ENCODE measurements at places on chromosomes 6 and 20. TPM values are rescaled to one million over a fixed set of nuclear protein-coding genes. Genes with fewer than 3 reads are reported as not detected.

The ISM1 gene
- 0.93 TPM for total RNA-seq

DNA sequence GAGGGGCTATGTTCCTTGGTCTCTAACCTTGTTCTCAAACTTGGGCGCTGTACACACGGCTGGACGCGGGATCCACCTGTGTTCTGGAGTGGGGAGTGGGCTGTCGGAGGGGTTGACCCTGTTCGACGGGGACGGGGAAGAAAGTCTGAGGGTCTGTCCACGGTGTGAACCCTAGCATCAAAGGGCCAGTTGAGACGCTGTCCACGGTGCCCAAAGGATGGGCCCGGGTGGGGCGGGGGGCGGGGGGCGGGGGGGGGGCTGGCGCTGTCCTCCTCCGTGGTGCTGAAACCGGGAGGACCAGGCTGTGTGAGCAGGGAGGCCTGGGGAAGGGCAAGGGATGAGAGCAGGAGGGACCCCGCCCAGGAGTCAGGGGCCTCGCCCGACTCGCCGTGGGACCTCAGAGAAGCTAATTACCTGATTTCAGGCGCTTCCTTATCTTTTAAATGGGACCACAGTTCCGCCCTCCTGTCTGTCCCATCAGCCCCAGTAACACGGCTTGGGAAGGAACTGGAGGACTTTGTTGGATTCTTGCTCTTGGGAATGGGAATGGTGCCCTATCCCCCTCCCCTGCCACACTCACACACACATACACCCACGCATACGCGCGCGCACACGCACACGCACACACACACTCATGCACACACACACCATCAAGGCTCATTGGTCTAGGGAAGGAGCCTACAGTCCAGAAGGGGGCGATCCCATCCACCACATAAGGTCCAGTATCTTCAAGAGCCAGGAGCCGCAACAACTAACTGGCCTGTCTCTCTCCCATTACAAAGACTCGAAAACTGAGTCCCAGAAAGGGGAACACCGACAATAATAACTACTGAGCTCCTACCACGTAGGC, 1.0 kb upstream of the VSTM2L start:
- peak; percentile 91 for DNase-seq
- H3K4me1 ChIP-seq, result no peaks in the 10 kb centered on the region
- H3K36me3 ChIP-seq, result no peaks in the 10 kb centered on the region
- H3K27ac ChIP-seq, result no peak overlapping the region

DNA sequence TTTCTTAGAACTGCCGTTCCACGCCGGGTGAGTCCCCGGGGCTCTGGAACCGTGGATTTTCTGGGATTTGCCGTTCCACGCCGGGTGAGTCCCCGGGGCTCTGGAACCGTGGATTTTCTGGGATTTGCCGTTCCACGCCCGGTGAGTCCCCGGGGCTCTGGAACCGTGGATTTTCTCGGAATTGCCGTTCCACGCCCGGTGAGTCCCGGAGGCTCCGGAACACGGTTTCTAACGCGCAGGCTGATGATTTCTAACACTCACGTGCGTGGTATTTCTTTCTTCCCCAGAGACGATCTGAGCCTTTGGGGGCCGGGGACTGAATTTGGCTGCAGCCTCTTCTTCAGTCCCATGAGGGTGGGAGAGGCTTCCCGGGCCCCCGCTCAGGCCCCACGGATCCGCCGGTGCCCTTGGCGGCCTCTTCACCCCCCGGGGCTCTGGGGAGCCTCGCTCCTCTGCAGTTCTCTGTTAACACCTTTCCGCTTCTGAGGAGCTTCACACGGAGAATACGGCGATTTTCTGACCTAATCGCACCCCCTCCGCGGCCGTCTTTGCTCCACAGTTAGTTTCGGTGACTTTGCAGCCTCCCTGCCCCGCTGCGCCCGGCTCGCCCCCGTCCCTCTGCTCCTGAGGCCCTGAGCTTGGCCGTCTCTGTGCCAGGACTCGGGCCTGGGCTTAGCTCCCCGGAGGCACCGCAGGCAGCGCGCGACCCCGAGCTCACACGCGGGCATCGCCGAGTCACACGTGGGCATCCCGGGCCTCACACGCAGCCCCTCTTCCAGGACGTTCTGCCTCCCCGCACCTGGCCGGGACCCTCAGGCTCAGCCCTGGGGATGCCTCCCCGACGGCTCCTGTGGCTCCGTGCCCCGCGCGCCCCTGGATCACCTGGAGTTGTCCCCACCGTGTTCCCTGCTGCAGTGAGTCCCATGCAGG, 7.2 kb upstream of the KIF25 start:
- H3K4me1 ChIP-seq, result no peaks in the 10 kb centered on the region
- H3K27ac ChIP-seq, result no peak overlapping the region
- no peak for DNase-seq
- H3K36me3 ChIP-seq, result no peaks in the 10 kb centered on the region
- H3K27me3 ChIP-seq, result no peaks in the 10 kb centered on the region
- no peak overlapping the region for H3K4me3 ChIP-seq

The MUC21 gene
- total RNA-seq, result not detected

- H3K27me3 ChIP-seq, result no peaks in the 10 kb centered on the region
- H3K4me1 ChIP-seq, result peaks cover 7% of the 10 kb centered on the region
- DNase-seq, result no peak
- H3K4me3 ChIP-seq, result no peak overlapping the region
- H3K27ac ChIP-seq, result no peak overlapping the region
- no peaks in the 10 kb centered on the region for H3K36me3 ChIP-seq
Observed at GRCh38 chr6:21135484-21136013, 458.0 kb upstream of the SOX4 start.

GRCh38 chr6:139457476-139457875, 83.0 kb upstream of the CITED2 start:
- H3K4me3 ChIP-seq, result no peak overlapping the region
- DNase-seq, result no peak
- H3K27ac ChIP-seq, result no peak overlapping the region
- no peaks in the 10 kb centered on the region for H3K36me3 ChIP-seq
- H3K4me1 ChIP-seq, result no peaks in the 10 kb centered on the region

- H3K27ac ChIP-seq, result no peak overlapping the region
- DNase-seq, result peak; percentile 65
- no peaks in the 10 kb centered on the region for H3K36me3 ChIP-seq
- H3K27me3 ChIP-seq, result no peaks in the 10 kb centered on the region
Observed at GRCh38 chr6:139135578-139136545, 982 bp downstream of the HECA start.

The FRK gene
- 2.8 TPM for total RNA-seq

DNA sequence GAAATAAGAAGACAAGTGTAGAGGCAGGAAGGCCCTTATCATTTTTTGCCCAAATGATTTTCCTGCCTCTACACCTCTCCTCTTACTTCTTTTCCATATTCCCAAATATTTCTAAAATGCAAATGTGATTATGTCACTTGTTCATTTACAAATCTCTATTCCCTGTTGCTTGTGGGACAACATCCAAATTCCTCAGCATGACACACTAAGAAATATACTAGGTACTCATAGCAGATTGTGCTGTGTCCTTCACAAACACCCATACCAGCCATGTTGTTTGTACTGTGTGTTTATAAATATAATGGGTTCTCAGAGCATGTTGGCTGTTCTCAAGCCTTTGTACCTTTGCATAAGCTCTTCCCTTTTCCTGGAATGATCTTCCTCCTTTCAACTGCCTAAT, 17.7 kb upstream of the FYN start:
- H3K36me3 ChIP-seq, result no peaks in the 10 kb centered on the region
- H3K27ac ChIP-seq, result no peak overlapping the region
- H3K4me3 ChIP-seq, result no peak overlapping the region
- no peak for DNase-seq

- H3K27me3 ChIP-seq, result no peaks in the 10 kb centered on the region
- H3K4me3 ChIP-seq, result no peak overlapping the region
- no peak for DNase-seq
Observed at GRCh38 chr20:25600632-25601031, 15.3 kb upstream of the NINL start.

The LINC00237 gene
- not detected for total RNA-seq

GRCh38 chr20:38275815-38276550, 15.4 kb upstream of the KIAA1755 start:
- no peak for DNase-seq
- no peak overlapping the region for H3K27ac ChIP-seq
- H3K27me3 ChIP-seq, result no peaks in the 10 kb centered on the region
- no peaks in the 10 kb centered on the region for H3K36me3 ChIP-seq

- H3K4me1 ChIP-seq, result no peaks in the 10 kb centered on the region
- H3K27me3 ChIP-seq, result peaks cover 3% of the 10 kb centered on the region
- peak; percentile 80 for DNase-seq
- H3K27ac ChIP-seq, result no peak overlapping the region
- H3K4me3 ChIP-seq, result no peak overlapping the region
Observed at GRCh38 chr6:106334646-106335448, 9.3 kb upstream of the ATG5 start.

DNA sequence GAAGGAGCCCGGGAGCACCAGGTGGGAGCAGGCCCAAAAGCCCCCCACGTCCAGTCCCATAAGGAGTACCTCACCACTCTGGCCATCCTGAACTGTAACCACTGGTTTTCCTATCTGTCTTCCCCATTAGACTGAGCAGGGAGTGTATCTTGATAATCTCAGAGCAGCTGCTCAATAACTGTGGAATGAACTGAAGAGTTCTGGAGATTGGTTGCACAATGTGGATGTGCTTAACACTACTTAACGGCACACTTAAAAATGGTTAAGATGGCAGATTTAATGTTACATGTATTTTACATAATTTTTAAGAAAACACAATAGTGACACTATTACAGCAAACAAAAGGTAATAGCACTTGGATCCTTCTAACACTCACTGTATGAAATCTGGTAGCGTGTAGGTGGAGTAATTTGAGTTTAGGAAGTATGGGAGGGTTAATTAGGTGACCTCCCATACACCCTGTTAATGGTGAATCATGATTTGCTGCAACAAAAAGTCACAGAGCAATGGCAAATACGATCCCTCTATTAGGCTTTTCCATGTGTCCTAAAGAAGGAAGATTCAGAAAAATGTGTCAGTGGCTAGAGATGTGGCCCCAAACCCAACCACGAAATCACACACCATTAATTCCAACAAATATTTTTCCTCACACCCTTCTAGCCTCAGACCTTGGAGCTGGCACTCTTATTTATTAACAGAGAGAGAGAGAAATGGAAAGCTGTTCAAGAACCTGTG, 18.4 kb downstream of the TRAM2 start:
- H3K4me1 ChIP-seq, result peaks cover 9% of the 10 kb centered on the region
- H3K27me3 ChIP-seq, result no peaks in the 10 kb centered on the region
- no peak overlapping the region for H3K4me3 ChIP-seq

DNA sequence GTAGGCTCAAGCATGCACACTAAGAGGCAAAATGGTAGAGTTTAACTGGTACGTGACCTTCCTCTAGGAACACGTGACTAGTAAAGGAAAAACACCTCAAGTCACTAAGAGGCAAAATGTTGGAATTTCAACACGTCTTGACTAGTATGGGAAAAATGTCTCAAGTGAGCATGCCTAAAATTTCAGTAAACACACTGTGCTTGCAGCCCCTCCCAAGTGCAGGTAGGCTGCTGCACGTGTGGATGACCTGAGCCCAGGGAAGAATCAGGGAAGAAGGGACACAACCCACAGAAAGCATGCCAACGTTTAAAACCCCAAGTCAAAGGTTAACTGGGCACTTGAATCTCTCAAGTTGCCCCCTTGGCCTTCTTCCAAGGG, 162.2 kb downstream of the TENT5A start:
- H3K4me3 ChIP-seq, result no peak overlapping the region
- H3K27ac ChIP-seq, result no peak overlapping the region
- no peaks in the 10 kb centered on the region for H3K4me1 ChIP-seq
- H3K27me3 ChIP-seq, result no peaks in the 10 kb centered on the region

DNA sequence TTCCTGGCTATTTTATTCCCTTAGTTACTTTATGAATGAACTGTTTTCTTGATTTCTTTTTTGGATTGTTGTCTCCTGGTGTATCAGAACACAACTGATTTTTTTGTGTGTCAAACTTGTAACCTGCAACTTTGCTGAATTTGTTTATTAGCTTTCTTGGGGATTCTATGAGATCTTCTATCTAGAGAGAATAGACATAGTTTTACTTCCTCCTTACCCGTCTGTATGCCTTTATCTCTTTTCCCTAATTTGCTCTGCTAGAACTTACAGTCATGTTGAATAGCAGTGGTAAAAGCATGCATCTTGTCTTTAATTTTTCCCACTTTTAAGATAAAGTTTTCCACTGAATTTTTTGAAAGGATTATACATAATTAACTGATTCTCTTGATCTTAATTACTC, 13.2 kb downstream of the RNF146 start:
- peaks cover 46% of the 10 kb centered on the region for H3K36me3 ChIP-seq
- H3K27ac ChIP-seq, result no peak overlapping the region
- no peak overlapping the region for H3K4me3 ChIP-seq

The FERMT1 gene
- total RNA-seq, result 3.5 TPM

The RRAGD gene
- total RNA-seq, result 1.9 TPM

GRCh38 chr6:66962082-66962481, 1255.1 kb upstream of the EYS start:
- no peaks in the 10 kb centered on the region for H3K4me1 ChIP-seq
- no peaks in the 10 kb centered on the region for H3K27me3 ChIP-seq
- H3K4me3 ChIP-seq, result no peak overlapping the region
- H3K36me3 ChIP-seq, result no peaks in the 10 kb centered on the region
- H3K27ac ChIP-seq, result no peak overlapping the region

- DNase-seq, result peak; percentile 20
- H3K27ac ChIP-seq, result no peak overlapping the region
- H3K4me1 ChIP-seq, result no peaks in the 10 kb centered on the region
- H3K36me3 ChIP-seq, result no peaks in the 10 kb centered on the region
- no peaks in the 10 kb centered on the region for H3K27me3 ChIP-seq
Observed at GRCh38 chr20:24933266-24933908, 15.7 kb upstream of the CST7 start.

The WFDC10B gene
- not detected for total RNA-seq

Measured in endodermal cell (in vitro differentiated cells).